ENCODE measurements at places on chromosomes 7 and 10. TPM values are rescaled to one million over a fixed set of nuclear protein-coding genes. Genes with fewer than 3 reads are reported as not detected.

PIK3AP1 gene
- total RNA-seq = 0.92 TPM

OR2A25 gene
- not detected for total RNA-seq

TSPAN12 gene
- total RNA-seq = 0.79 TPM

KCNMA1 gene
- 67.4 TPM for total RNA-seq

ASB10 gene
- total RNA-seq = not detected

FGL2 gene
- not detected for total RNA-seq

GGCT gene
- total RNA-seq = 58.7 TPM

FKBP9 gene
- total RNA-seq = 75.7 TPM

CYP2C9 gene
- total RNA-seq = not detected

TMEM229A gene
- total RNA-seq = not detected

DRGX gene
- not detected for total RNA-seq

MYL10 gene
- total RNA-seq = not detected

PDGFA gene
- 29.4 TPM for total RNA-seq

GPR37 gene
- 0.53 TPM for total RNA-seq

SOSTDC1 gene
- not detected for total RNA-seq

LGI1 gene
- not detected for total RNA-seq

DDC gene
- total RNA-seq = 0.96 TPM

DNAH11 gene
- 0.04 TPM for total RNA-seq

Measured in A549 treated with RU486 at 1 μM for 4 hours (cell line).